DND-41 (cell line): ENCODE measurements at places on chromosomes 3 and 15.

- no peaks in the 10 kb centered on the region for H3K27me3 ChIP-seq
- H3K27ac ChIP-seq, result no peak overlapping the region
- no peak overlapping the region for H3K4me3 ChIP-seq
- DNase-seq, result no peak
These were observed 47.6 kb downstream of the IL16 start for GRCh38 chr15:81244306-81244705.

DNA sequence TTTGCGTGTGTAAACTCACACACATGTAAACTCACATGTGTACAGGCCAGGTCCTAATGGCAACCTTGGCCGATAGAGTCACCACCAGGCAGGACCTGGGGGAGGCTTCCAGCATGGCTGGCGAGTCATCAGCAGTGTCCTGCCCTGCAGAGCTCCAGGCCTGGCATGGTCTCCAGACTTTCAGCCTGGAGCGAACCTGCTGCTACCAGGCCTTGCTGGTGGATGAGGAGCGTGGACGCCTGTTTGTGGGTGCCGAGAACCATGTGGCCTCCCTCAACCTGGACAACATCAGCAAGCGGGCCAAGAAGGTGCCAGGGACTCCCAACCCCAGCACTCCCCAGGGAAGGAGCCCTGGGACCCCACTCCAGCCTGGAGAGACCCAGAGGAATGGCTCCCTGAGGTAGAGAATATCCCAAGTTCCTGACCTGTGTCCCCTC is 1.0 kb downstream of the SEMA3B start:
- no peak overlapping the region for H3K4me3 ChIP-seq
- H3K27ac ChIP-seq, result no peak overlapping the region
- peaks cover 8% of the 10 kb centered on the region for H3K4me1 ChIP-seq
- H3K27me3 ChIP-seq, result peaks cover 8% of the 10 kb centered on the region

- no peaks in the 10 kb centered on the region for H3K4me1 ChIP-seq
- no peak overlapping the region for H3K27ac ChIP-seq
- H3K36me3 ChIP-seq, result peaks cover 5% of the 10 kb centered on the region; the same call in 1 of the 2 replicates
These were observed 10.3 kb downstream of the CHP1 start for GRCh38 chr15:41241221-41241964.

GRCh38 chr3:178960181-178960580 is 111.4 kb downstream of the ZMAT3 start:
- H3K4me3 ChIP-seq, result no peak overlapping the region
- H3K36me3 ChIP-seq, result no peaks in the 10 kb centered on the region
- no peak for DNase-seq

GRCh38 chr3:184299488-184300377 is 692 bp downstream of the PSMD2 start:
- H3K27ac ChIP-seq, result peak overlapping the region; percentile 78
- H3K27me3 ChIP-seq, result no peaks in the 10 kb centered on the region
- H3K4me3 ChIP-seq, result peak overlapping the region; percentile 51
- peaks cover 34% of the 10 kb centered on the region for H3K4me1 ChIP-seq
- peaks cover 55% of the 10 kb centered on the region for H3K36me3 ChIP-seq
- DNase-seq, result no peak

GRCh38 chr3:123193448-123194101 is 8.2 kb upstream of the SEC22A start:
- no peak for DNase-seq
- H3K4me3 ChIP-seq, result no peak overlapping the region
- H3K4me1 ChIP-seq, result no peaks in the 10 kb centered on the region
- no peaks in the 10 kb centered on the region for H3K27me3 ChIP-seq
- H3K27ac ChIP-seq, result no peak overlapping the region

- no peaks in the 10 kb centered on the region for H3K27me3 ChIP-seq
- peaks cover 17% of the 10 kb centered on the region for H3K4me1 ChIP-seq
- no peak overlapping the region for H3K4me3 ChIP-seq
- no peak for DNase-seq
- H3K27ac ChIP-seq, result no peak overlapping the region
These were observed 23.1 kb upstream of the USP3 start for GRCh38 chr15:63481105-63481810.

DNA sequence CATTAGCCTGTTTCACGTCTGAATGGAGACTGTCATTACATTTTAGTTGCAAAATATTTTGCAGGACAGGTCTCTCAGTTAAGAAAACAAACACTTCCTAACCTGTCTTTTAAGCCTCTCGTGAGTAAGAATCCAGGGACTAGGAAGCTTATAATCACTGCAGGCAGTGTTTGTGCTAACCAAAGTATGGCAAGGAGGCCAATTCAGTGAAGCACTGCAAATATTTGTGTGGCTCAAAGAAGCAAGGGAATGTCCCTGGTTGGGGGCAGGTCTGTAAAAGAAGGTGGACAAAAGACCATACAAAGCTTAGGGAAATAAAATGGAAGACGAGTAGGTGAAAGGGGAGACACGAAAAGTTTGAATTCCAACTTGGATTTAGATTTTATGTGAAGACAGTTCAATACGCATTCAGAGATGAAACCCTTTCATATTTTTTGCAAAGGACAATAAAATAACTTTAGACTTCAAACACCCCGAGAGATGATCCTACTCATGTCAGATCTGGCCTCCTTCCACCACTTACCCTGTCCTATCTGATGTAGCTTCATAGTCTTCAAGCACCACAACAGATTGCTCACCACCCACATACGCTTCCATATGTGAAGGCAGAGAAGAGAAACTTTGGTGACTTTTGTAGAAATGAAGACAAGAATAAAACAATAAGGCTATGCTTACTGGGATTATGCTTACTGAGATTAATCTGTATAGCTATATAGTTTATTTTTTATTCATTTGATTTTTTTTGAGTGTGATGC is 240.9 kb downstream of the TUSC7 start:
- no peak for DNase-seq
- no peaks in the 10 kb centered on the region for H3K27me3 ChIP-seq
- H3K27ac ChIP-seq, result no peak overlapping the region
- no peak overlapping the region for H3K4me3 ChIP-seq
- no peaks in the 10 kb centered on the region for H3K4me1 ChIP-seq

GRCh38 chr3:138213398-138214085 is 26.4 kb downstream of the ARMC8 start:
- H3K36me3 ChIP-seq, result peaks cover 8% of the 10 kb centered on the region
- H3K4me1 ChIP-seq, result no peaks in the 10 kb centered on the region
- DNase-seq, result no peak
- no peak overlapping the region for H3K4me3 ChIP-seq
- no peak overlapping the region for H3K27ac ChIP-seq
